ENCODE measurements at places on chromosomes 3 and 15.
A peak's percentile ranks its signal among the peaks of the same experiment; 100 is the strongest.

- no peak for DNase-seq
These were observed 56.4 kb upstream of the LIMD1 start for GRCh38 chr3:45537970-45538640.

DNA sequence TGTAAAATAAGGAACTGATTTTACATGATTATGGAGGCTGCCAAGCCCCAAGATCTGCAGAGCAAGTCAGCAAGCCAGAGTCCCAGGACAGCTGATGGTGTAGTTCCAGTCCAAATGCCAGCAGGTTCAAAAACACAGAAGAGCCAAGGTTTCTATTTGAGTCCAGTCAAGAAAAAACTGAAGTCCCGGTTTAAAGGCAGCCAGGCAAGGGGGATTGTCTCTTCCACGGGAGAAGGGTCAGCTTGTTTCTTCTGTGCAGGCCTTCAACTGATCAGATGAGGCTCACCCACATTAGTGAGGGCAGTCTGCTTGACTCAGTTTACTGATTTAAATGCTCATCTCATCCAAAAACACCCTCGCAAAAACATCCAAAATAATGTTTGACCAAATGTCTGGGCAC lies 246.2 kb downstream of the PLCL2 start:
- DNase-seq, result no peak

DNA sequence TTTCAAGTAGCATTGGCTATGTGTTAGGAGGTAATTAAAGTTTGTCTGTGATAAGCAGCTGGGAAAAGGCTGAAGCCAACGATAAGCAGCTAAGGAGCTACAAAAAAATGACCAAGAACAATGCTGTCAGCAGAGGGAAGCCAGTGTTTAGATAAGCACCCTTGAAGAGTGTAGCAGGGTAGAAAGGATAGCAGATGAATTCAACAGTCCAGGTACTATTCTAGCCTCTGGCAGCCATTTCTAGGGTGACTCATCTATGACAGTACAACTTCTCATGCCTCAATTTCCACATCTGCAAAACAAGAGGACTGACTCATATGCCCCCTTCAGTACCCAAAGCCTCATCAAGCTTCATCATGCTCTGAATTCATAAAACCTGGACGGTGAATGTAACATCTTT lies 617.6 kb upstream of the UBE2E2 start:
- DNase-seq, result no peak

DNA sequence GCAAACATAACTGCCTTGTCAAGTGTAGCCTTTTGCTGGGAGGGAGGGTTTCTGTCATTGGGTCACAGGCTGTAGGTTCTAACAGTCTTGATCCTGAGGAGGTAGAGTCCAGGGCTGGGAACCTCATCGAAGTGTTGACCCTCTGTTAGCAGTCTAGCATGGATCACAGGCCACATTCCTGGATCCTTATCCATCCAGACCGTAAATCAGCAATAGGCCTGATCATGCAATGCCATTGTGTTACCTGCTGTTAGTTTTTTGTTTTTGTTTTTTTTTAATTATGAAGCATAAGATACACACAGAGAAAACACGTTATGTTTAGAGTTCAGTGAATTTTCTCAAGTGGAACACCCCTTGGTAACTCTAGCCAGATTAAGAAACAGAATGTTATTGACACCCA lies 282.0 kb upstream of the TPM1 start:
- DNase-seq, result no peak

DNA sequence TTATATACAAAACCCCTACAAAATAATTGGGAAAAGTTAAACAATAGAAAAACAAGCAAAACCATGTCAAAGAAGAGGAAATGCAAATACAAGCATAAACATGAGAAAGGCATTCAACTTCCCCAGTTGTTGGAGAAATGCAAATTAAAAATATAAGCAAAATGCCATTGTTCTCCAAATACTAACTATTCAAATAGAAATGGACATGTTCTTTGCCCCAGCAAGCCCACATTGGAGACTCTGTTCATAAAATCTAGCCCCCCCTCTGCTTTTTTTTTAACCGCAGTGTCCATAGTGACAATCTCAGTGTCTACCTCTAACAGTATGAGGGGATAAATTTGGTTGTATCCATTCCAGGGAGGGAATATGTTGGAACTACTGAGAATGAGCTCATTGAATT lies 59.7 kb upstream of the LCTL start:
- DNase-seq, result no peak

- DNase-seq, result no peak
These were observed 1.4 kb downstream of the ANKRD28 start for GRCh38 chr3:15796331-15796730.

DNA sequence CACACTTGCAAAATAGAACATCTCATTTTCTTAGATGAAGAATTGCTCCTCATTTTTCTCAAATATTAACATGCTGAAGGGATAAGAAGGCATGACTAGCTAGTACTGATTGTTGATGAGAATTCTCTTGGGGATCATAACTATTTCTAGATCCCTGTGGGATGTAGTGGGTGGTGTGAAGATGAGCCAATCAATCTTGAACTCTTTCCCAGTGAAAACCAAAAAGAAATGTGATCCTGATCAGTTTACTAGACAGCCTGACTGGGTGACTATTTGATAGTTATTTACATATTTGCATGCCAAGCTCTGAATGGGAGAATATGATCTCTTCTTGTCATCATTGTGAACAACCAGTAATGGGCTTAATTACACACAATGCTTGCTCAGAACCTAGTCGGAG lies 63.7 kb downstream of the ZIC1 start:
- DNase-seq, result no peak

DNA sequence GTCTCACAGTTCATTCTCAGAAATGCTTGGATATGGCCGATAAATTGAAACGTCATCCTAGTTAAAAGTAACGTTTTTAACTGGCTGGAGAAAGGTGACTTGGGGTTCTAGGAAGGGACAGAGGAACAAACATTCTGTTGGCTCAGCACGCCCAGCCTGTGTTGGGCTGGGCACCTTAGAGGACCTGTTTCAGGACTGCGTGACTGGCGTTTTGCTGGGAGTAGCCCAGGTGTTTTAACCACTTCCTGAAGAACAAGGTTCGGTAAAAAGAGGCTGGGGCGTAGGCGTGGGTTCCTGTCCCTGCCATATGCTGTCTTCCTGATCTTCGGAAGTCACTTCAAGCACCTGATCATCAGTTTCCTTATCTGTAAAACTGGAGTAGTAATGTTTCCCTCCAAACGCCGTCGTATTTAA lies 1.1 kb upstream of the TLNRD1 start:
- DNase-seq, result peak; percentile 29

DNA sequence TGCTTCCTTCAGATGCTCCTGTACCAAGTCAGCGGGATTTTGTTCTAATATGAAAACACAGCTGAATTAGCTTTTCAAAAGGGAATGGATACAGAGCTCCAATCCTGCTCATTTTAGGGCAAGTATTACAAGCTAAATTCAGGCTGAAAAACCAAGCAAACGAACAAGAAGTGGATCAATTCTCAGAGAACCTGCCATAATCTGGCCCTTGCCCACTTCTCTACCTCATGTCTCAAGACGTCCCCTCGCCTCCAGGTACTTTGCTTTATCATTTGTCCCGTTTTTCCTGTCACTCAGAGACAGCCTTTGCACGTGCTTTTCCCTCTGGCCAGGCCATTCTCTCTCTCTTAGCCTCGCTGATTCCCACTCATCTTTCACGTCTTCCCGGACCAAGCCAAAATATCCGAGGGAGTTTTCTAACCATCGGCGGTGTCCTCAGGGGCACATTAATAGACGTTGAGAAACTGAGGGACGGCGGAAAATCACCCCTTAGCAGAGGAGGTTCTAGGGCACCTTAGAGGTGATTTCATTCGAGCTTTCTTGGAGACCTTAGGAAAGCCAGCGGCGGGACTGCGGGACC lies 654 bp downstream of the SUSD5 start:
- no peak for DNase-seq

DNA sequence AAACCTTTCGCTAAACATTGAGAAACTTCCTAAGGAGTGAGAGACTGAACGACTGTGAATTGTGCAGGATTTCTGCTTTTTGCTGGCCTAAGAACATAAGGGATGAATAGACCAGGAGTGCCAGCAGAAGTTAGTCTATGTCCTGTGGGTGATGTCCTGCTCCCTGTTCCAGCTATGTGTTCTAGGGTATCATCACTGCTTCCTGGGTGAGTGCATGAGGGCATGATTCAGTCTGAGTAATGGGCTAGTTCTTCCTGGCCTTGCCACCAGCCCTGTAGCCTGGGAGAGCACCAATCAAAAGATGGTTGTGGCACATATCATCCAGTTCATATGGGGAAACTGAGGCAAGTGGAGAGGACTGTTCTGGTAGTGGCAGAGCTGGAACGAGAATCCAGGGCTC lies 153.9 kb upstream of the TPM1 start:
- DNase-seq, result no peak

DNA sequence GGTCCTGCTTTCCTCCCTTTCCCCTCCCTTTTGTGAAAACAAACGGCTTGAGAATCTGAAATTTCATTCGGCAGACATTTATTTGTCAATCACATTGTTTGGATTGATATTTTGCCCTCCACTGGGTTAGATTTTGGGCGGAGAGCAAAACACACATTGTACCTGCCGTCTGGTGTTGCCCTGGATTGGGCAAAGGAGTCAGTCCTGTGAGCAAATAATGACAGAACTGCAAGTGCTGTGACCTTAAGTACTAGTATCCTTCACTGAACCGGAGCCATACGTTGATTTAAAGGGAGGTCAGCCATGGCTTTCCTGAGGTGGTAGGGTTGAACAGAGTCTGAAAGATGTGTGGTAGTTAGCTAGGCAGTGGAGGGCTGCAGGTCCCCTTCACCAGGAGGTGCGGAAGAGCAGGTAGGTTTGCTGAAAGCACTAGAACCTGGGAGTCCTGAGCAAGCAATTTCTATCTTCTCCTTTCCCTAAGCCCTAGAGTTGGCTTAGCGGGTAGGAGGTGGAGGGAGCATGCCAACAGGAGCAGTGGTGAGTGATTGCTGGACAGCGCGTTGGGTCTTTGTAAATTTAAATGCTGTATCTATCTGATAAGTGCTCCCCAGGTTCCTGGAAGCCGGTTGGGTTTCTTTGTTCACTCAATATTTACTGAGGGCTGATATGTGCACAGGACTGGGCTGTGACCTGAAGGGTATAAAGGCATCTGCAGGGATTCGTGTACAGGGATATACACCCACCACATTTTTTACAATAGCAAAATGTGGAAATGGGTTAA lies 2.0 kb downstream of the PDIA5 start:
- no peak for DNase-seq

- DNase-seq, result no peak
These were observed 63.5 kb downstream of the OTOL1 start for GRCh38 chr3:161560008-161560637.

GRCh38 chr3:64067506-64068346 lies 44.4 kb upstream of the PSMD6 start:
- DNase-seq, result no peak

GRCh38 chr3:171480526-171480925 lies 20.3 kb upstream of the TNIK start:
- no peak for DNase-seq

DNA sequence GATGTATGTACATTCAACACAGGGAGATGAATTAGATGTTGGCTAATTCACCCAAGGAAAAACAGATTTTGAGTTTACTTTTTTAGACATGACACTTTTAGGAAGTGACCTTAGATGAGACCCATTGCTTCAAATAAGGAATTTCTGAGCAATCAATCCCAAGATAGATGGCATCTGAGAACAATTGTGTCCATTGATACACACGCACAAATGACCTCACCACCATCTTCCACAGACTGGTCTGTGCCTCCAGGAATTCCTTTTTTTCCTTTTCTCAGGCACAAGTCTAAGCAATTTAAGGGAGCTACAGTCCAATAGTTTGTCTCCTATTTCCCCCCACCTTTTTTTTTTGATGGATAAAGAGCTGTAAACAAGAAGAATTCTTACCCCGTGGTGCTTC lies 265.3 kb downstream of the TBL1XR1 start:
- no peak for DNase-seq

DNA sequence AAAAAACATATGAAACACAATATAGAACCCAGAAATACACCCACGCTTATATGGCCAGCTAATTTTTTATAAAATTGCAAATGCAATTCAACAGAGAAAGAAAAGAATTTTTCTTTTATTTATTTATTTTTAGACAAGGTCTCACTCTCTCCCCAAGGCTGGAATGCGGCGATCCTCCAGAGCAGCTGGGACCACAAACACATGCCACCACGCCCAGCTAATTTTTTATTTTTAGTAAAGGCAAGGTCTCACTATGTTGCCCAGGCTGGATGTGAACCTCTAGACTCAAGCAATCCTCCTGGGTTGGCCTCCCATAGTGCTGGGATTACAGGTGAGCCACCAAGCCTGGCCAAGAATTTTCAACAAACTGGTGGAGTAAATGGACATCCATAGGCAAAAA lies 117.9 kb downstream of the SCAPER start:
- DNase-seq, result no peak

All from stimulated activated CD4-positive, alpha-beta T cell treated with anti-CD3 and anti-CD28 coated beads, TNF-alpha, amount 100 ng/mL, for 24 hours (primary cell).